ENCODE measurements at places on chromosomes 4 and X.
A peak's percentile ranks its signal among the peaks of the same experiment; 100 is the strongest.

- no peak for DNase-seq
These were observed 48.2 kb upstream of the SLIT2 start for GRCh38 chr4:20203508-20203907.

DNA sequence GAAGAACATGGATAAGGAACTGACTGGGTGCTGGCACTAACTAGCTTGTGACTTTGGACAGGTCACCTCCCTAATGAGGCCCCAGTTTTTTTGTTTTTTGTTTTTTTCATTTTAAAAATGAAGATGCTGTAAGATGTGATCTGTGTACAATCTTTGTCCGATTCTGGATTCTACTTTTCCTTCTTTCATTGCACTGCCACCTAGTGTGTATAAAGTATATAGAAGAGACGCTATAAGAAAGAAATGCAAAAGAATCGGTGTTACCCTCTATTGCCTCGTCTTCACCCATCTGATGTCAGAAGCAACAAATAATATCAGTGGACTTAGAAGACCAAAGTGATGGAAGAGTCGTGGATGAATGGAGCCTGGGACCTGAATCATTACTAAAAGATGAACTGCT, 58.6 kb upstream of the P2RY10 start:
- no peak for DNase-seq

- no peak for DNase-seq
These were observed 51.8 kb downstream of the GBA3 start for GRCh38 chr4:22744478-22745062.

DNA sequence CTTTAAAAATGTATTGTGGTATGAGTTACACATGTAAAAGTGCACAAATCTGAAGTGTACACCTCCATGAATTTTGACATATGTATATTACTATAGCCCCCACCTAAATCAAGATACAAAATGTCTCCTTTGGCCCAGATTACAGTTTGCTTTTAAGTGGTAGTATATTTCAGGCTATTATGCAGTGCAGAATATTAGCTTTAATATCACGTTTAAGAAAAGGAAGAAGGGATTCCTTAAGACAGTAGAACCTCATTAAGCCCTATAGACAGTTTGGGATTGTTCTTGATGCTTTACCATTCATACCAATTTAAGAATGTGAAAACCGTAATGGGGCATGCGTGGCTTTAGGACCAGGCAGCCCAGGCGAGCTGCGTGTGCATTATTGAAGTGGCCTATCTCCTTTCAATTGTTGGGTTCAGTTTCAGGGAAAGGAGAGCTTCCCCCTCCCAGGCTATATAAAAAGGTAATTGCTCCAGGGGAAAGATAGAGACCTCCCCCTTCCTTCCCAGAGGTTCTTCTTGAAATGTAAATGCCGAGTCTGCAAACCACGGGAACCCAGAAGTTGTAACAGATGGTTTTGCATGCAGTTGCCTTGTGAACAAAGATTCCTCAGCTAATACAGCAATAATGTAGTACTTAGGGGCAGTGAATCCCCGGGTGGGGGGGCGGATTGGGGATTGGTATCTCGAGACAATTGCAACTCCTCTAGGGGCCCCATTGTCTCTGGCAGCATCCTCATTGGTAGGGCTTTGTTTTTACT, 106.1 kb downstream of the UCHL1 start:
- DNase-seq: no peak

GRCh38 chr4:6199422-6199921, 877 bp downstream of the JAKMIP1 start:
- no peak for DNase-seq

DNA sequence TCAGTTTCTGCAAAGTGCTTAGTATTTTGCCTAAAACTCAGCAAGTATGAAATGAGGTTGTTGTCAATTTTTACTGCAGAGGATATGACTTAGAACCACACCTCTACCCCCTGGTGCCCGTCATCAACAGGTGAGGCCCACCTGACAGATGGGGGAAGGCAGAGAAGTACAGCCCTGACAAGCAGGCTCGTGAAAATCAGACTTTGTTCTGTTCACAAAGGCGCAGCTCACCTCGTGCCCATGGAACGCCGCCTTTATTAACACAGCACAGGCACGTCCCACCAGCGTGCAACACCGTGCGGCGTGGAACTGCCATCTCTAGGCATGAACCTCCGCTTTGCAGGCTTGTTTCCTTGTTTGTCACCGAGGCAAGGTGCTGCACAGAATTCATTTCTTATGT, 13.3 kb downstream of the CYP4V2 start:
- DNase-seq: no peak

DNA sequence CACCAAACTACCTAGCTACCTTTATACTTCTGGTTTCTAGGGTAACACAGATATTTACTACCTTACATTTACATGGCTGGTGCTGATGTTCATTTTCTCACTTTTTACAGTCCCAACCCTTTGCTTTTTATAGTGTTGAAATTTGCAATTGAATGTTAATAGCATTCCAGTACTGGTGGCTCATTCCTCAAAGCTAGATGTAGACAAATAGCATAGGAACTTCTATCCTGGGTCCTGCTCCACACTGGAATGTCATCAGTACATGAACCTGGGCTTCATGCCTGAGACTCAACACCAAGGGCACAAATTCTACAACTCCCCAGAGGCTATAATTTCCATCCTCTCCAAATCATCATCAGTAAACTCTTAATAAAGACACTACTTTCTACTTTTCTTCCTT, 10.3 kb upstream of the TRMT2B start:
- DNase-seq: no peak

DNA sequence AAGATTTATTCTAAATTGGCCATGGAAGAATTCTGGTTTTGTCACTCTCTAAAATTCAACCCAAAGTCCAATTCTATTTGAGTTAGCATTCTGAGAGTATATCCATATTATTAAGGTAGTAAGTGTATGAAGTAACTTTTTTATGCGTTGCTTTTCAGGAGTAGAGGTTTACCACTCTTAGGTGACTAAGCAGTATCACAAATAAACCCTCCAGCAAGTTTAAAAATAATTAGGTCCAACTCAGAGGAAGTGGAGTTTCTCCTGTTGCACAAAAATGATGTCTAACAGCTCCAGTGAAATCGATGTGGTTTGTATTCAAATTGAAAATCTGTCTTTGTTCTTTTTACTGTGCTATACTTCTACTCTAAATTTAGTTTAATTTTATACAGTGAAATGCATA, 6.6 kb downstream of the SCML1 start:
- no peak for DNase-seq

GRCh38 chr4:39609454-39609931, 29.2 kb downstream of the SMIM14 start:
- no peak for DNase-seq

- no peak for DNase-seq
These were observed 64.1 kb upstream of the PDGFRA start for GRCh38 chr4:54165011-54165410.

- no peak for DNase-seq
These were observed 36.3 kb downstream of the SULT1E1 start for GRCh38 chr4:69823481-69824186.

DNA sequence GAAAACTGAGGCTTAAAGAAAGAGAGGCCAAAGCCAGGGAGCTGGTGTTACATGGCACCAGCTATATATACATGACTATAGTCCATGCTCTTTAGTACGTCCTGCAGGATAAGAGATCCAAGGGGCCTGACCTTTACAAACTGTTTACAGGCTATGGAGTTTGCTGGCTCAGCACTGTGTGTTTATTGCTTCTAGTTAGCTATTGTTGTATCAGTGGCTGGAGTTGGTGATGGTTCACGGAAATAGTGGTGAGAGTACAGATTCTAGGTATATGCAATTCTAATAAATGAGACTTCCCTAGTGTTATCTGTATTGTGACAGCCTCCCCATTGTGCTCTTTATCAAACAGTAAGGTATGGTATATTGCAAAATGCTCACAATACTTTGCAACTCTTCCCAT, 46.5 kb downstream of the REPS2 start:
- DNase-seq: no peak

DNA sequence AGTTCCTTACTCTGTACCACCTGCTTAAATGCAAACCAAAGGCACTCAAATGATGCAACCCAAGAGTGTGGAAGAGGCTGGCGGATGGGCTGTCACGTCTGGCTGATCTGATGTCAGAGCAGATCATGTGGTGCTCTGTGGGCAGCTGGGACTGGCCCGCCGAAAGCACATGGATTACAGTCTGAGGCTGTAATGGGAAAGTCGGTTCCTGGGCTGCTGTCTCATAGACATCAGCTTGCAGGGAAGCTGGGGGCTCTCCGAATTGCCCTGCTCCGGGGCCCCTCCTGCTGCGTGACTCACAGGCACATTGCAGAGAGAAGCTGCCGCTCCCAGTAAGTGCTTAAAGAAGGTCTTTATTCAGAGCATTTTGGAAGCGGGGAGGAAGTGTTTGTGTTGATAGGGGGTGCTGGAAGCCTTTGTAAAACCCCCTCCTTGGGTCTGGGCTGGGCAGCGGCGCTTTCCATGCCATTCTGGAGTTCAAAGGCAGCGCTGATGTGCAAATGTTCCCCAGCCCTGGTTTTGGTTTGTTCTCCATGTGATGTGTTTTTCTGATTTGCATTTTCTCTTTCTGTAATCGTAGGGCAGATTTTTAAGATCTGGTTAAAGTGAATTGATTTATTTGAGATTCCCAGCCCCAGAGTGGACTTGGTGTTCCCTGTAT, 181.1 kb downstream of the LARP7 start:
- no peak for DNase-seq

DNA sequence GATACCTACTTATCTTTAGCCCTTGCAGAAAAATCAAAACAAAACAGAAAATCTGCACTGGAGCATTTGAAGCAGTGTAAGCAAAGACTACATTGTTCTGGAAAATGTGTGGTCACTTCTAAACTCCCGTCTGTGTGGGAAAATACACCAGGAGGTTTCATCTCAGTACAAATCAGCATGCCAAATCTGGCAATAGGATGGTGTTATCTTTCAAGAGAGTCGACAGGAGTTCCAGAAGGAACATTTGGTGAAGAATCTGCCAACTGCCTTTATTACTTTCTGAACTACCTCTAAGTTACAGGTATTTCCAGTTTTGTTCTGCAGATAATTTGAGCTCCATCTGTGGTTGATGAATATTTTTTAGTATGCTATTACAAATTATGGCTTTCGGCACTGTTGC, 1348.0 kb downstream of the RAPGEF2 start:
- DNase-seq: no peak

- no peak for DNase-seq
These were observed 130.5 kb upstream of the C1QTNF7 start for GRCh38 chr4:15297344-15297743.

GRCh38 chr4:3176367-3177229, 72.4 kb upstream of the MSANTD1 start:
- peak; percentile 9 for DNase-seq

GRCh38 chr4:75058486-75058885, 125.6 kb downstream of the PARM1 start:
- no peak for DNase-seq

DNA sequence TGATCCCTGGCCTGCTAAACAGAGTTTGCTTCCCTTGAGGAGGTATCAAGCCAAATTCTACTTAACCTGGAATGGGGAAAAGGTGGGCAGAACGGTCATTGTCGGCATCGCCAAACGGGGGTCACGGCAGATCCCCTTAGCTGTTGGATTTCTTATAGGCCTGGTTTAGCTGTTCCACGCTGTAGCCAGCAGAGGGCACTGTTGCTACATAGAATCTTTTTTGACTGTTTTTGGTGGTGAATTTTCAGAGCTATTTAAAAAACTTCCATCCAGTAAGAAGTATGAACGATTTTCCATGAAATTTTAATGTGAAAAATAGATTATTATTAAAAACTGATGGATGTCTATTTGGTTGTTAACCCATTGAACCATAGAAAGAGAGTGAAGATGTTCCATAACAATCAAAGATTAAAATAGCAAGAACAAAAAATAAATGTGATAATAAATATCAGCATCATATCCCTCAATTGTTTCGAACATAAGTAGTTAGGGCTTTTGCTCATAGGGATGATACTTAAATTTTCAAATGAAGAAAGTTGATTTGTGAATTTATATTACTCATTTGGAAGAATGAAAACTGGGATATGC, 56.6 kb downstream of the LINC00632 start:
- no peak for DNase-seq

DNA sequence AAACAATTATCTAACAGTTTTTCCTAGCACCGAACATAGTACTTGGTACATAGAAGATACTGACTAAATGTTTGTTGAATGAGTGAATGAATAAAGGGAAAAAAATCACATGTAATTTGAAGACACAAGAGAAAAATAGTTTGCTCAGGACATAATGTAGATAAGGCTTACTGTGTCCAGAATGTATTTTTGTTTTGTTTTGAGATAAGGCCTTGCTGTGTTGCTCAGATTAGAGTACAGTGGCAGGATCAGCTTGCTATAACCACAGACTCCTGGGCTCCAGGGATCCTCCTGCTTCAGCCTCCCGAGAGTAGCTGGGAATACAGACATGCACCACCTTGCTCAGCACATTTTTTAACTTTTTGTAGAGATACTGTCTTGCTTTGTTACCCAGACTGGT, 6.5 kb downstream of the FAM199X start:
- DNase-seq: no peak

- DNase-seq: no peak
These were observed 294.3 kb upstream of the IGFBP7 start for GRCh38 chr4:57404483-57404882.

DNA sequence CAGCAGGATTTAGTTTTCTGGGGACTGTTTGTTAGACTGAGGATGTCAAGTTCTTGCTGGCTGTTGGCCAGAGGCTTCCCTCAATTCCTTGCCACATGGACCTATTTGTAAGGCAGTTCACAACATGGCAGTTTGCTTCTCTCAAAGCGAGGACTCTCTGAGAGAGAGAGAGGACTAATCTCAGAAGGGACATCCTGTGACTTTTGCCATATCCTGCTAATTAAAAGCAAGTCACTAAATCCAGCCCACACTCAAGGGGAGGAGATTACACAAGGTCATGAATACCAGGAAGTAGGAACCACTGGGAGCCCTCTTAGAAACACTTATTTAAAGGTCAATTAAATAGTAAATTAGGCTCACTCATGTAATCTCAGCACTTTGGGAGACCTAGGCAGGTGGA, 38.2 kb downstream of the PPP1R2C start:
- no peak for DNase-seq

GRCh38 chr4:116070283-116070682, 956.9 kb upstream of the NDST4 start:
- DNase-seq: no peak

DNA sequence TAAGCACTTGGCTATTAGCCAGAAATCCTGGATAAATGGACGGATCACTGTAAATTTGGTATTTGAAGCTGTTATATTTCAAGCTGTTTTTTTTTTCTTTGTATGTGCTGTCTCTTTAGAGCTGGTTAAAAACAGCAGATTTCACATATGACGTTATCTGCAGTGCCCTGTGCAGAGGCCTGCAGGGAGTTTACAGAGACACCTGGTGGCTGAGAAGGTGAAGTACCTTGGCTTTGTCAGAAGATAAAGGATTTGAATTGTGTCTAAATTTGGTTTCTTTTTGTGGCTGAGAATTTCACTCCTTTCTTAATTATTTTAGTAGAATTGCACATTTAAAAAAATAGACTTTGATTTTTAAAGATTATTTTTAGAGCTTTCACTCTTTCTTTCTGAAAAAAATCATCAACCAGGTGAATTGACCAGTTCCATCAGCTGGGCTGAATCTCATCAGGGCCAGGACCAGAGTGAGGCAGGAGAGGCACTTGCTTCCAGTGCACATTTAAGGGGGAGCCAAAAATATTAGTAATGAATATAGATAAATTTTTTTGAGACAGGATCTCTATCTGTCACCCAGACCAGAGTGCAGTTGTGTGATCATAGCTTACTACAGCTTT, 9.6 kb upstream of the CHRNA9 start:
- DNase-seq: peak; percentile 32

- no peak for DNase-seq
These were observed 20.3 kb downstream of the RUFY3 start for GRCh38 chr4:70741867-70742658.

GRCh38 chrX:45668686-45669443, 468.2 kb upstream of the DIPK2B start:
- no peak for DNase-seq

- DNase-seq: no peak
These were observed 81.5 kb downstream of the NHS start for GRCh38 chrX:17456526-17456925.

All from prostate gland (tissue), 2 donors.